ENCODE measurements at places on chromosomes 16 and 17. TPM values are rescaled to one million over a fixed set of nuclear protein-coding genes. Genes with fewer than 3 reads are reported as not detected.

DNA sequence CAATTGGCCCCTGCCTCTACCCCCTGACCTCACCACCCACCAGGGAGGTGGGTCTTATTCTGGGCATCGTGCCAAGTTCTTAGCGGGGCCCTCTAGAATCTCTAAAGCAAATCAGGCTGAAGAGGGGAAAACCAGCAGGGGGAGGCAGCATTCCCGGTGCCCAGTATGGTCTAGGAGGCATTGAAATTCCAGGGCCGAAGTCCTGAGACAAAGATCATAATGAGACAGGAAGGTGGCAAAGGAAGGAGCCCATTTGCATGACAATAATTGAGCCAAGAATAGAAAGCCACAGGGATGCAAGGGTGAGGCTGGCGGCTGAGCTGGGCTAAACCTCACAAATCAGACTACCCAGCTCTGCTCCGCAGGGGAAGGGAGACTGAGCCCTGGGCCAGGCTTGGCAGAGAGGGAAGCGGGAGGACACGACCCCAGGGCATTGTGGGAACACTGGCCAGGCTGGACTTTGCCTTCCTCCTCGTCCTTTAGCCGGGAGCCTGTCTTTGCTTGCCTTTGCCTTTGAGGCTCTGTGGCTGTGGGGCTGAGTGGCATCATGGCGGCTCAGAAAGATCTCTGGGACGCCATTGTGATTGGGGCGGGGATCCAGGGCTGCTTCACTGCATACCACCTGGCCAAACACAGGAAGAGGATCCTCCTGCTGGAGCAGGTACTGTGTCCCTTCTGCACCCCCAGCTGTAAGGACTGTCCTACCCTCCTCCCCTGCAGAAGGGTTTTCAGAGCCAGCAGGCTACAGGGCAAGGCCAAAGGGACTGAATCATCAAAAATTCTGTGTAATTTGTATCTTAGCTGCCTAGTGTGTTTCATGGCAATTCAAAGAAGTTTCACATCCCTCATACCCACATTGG lies at the start of gene PIPOX:
Gene PIPOX (plus strand): TSS at position 463 of the 860 bp plus-strand sequence. CDS start 85 bp downstream, at position 548.
- no peak for DNase-seq

GRCh38 chr17:64337676-64338075 lies 53.0 kb downstream of the PECAM1 start:
- no peak for DNase-seq

- DNase-seq, result no peak
Measured at GRCh38 chr17:67427424-67427823, 50.3 kb downstream of the PITPNC1 start.

- DNase-seq, result no peak
Measured at GRCh38 chr16:49706620-49707355, 149.1 kb downstream of the ZNF423 start.

- DNase-seq, result peak; percentile 33
Measured at GRCh38 chr17:17387017-17387497, 83.9 kb downstream of the NT5M start.

Gene TMEM98
- total RNA-seq, result 29.7 TPM

Measured in right cardiac atrium (tissue), 5 donors.